ENCODE measurements at places on chromosomes 11 and 22.
A peak's percentile ranks its signal among the peaks of the same experiment; 100 is the strongest.

GRCh38 chr11:85096939-85097338, 530.2 kb downstream of the DLG2 start:
- DNase-seq = no peak

GRCh38 chr11:94938095-94939055, 35.0 kb downstream of the CWC15 start:
- DNase-seq = no peak

- DNase-seq = no peak
Observed at GRCh38 chr11:65576867-65577755, 1.3 kb downstream of the EHBP1L1 start.

GRCh38 chr11:117925198-117925925, 3.8 kb downstream of the TMPRSS13 start:
- DNase-seq = no peak

- peak; percentile 31 for DNase-seq
Observed at GRCh38 chr11:83033972-83034672, 37.6 kb downstream of the RAB30 start.

DNA sequence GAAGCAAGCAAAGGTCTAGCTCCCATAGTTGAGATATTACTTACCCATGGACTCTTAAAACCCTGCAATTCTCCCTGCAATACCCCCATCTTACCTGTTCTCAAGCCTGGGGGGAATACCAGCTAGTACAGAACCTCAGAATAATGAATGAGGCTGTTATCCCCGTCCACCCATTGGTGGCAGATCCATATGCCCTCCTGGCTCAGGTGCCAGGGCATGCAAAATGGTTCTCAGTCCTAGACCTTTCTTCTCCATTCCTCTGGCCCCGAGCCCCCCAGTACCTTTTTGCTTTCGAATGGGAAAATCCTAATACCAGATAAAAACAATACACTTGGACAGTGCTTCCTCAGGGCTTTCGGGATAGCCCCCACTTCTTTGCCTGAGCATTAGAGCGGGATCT, 86.4 kb downstream of the PIWIL4 start:
- no peak for DNase-seq

DNA sequence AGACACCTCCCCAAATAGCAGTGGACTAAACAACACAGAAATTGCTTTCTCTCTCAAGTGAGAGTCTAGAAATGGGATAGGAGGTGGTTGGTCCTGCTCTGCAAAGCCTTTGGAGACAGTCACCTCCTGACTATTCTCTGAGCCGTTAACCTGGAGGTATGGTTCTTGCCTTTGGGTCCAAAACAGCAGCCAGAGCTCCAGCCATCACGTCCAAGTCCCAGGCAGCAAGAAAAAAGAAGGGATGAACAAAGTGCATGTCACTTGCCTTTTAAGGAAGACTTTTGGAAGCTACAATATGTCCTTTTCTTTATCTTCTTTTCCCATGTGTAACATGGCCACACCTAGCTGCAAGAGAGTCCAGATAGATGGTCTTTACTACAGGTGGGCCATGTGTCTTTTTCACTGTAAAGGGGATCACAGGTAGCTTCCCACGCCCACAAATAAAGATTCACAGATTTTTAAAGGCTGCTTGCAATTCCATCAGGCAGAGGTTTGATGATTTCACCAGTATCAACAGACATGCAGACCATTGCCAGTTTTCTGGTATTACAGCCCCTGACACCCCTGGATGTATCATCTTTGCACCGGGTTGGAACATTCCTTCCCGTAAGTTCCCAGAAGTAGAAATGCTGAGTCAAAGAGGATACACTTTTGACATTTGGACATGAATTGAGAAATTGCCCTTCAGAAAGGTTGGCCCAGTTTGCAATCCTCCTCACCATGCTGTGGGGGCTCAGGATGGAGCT, 66.0 kb downstream of the MYEOV start:
- no peak for DNase-seq
